Diencephalon (tissue), 1 donor: ENCODE measurements at places on chromosomes 1 and 21. TPM values are rescaled to one million over a fixed set of nuclear protein-coding genes. Genes with fewer than 3 reads are reported as not detected.

Gene FGR
- total RNA-seq: 1.4 TPM

Gene TTC39A
- total RNA-seq: 15.2 TPM

Gene MIXL1
- not detected for total RNA-seq

Gene OR2L2
- 0.92 TPM for total RNA-seq

Gene PCP4L1
- total RNA-seq: 27.9 TPM

Gene F3
- 47.1 TPM for total RNA-seq

Gene AGRN
- 120 TPM for total RNA-seq

Gene HSF2BP
- total RNA-seq: 2.5 TPM

Gene ATP5PO
- total RNA-seq: 179 TPM

Gene CAPN8
- total RNA-seq: not detected

Gene LRRN2
- 20.5 TPM for total RNA-seq

Gene GJA8
- total RNA-seq: not detected
